ENCODE measurements at places on chromosomes 1 and 21.

GRCh38 chr21:30541764-30542163, at the start of gene KRTAP19-6:
KRTAP19-6 (minus strand) TSS chr21:30541864; CDS start chr21:30541833, 31 bp downstream.
- DNase-seq: no peak

- DNase-seq: peak; percentile 7
Measured at GRCh38 chr1:112957133-112957812, 1.3 kb upstream of the SLC16A1 start.

DNA sequence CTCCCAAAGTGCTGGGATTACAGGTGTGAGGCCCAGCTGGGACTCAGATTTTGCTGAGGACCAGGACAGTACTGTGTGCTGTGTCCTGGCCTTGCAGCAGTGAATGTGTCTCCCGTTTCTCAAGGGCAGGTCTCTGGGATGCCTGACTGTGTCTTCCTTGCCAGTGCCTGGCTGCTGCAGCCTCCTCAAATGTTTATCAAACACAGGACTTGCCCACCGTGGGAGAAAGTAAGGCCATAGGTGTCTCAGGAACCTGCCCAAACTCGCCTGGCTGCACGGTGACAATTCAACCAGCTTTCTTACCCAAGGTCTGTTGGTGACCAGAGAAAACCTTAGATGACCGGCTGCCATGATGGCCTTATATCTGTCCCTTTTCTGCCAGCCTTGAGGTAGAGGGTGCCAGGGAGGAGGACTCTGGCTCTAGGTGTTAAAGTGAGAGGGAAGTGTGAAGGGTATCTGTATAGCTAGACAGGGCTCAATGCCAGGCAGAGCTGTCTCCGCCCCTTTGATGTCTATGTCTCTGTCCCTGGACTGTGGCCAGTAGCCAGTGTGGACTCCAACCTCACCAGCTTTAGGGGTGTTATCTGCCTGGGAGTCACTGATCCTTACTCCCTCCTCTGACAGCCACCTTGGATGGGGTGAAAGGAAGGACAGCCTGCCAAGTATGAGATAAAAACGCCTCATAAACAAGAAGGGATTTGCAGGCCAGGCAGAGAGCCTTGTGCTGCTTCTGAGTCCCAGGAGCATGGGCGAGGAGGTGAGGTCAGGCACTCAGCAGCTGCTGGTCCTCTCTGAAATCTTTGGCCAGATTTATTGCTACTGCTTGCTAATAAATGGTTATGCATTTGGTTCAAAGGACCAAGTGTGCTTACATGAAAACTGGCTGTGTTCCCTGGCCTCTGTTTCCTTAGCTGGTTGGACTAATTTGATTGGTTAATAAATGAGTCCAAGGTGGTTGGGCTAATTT, 22.3 kb downstream of the IL6R start:
- DNase-seq: no peak

DNA sequence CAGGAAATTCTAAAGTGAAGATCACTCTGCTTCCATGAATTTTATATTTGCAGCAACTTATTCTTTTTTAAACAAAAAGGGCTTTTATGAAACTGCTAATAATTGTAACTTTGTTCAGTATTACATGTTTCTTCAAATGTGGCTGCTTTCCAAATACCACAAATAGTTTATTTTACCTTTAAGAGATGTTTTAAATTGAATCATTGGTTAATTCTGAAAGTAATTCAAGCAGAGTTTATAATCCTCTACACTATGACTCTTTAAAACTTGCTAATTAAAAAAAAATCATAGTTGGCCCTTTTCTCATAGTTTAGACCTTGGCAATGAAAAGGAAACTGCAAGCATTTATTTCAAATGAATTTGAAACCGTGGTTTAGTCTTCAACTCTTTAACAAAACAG, 59.6 kb downstream of the SDCCAG8 start:
- DNase-seq: no peak

- DNase-seq: no peak
Measured at GRCh38 chr1:175124861-175125260, 57.2 kb downstream of the TNN start.

DNA sequence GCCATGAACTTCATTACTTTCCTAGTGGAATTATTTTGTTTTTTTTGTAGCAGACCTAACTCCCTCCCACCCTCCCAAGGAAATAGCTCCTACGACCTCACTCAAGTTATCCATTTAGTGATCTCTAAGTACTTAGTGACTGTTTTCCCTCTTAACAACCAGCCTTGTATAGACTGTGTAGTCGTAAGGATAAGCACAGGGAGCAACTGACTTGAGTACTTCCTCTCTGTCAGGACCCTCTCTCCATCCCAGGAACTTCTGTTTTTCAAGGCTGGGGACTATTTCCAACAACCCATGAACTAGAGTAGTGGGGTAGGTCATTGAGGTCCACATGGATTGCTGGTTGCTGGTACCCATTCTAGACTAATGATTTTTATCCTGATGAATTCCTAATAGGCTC, 1.9 kb downstream of the AGO1 start:
- no peak for DNase-seq

DNA sequence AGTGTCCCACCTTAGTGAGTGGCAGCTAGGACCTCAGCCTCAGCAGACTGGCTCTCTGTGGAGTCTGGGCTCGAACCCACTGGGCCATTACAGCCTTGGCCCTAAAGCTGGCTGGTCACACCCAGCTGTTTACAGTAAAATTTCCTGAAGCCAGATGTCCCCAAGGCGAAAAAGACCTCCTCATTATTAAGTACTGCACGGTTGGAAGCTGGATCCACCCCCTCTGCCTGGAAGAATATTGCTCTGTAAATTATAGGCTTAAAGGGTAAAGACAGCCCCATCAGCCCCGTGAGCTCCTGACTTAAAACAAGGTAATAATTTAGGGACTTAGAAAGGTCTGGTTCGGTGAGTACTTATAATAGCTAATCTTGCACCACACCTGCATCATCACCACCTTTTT, 30.3 kb upstream of the TMEM51 start:
- DNase-seq: no peak

- DNase-seq: no peak
Measured at GRCh38 chr1:185578293-185578692, 155.9 kb upstream of the HMCN1 start.

GRCh38 chr1:9826616-9827015, 2.9 kb upstream of the CLSTN1 start:
- no peak for DNase-seq

DNA sequence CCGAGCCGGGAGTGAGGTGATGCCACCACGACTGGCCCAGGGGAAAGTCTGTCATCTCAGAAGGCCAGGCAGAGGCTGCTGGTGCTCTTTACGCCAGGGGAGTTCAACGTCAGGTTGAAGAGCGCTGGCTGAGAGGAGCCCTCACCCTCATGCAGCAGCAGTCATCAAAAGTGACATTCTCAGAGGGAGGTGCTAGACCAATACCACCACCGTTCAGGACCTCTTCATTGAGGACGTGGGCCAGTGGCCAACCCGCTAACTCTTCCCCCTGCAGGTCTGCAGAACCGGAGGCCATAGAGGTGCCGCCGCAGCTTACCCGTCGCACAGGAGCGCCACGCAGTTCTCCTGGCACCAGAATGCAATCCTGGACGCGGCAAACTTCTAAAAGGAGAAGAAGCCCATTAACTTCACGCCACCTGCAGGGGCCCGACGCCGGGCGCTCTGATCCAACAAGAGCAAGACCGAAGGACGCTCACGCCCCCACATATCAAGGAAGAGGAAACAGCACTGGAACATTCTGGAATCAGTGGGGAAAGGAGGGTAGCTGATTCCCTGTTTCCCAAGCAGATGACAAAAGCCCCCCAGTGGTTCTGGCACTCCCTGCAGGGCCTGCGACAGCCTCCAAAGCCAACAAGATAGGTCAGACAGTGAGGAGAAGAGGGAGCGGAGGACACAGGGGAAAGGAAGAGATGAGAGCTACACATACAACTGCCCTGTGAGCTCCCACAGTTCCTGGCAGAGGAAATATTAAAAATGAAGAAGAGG, 24.9 kb downstream of the WDR4 start:
- no peak for DNase-seq

Measured in neural crest cell (in vitro differentiated cells).